GM13976 (cell line): ENCODE measurements at places on chromosomes 3 and 15.

DNA sequence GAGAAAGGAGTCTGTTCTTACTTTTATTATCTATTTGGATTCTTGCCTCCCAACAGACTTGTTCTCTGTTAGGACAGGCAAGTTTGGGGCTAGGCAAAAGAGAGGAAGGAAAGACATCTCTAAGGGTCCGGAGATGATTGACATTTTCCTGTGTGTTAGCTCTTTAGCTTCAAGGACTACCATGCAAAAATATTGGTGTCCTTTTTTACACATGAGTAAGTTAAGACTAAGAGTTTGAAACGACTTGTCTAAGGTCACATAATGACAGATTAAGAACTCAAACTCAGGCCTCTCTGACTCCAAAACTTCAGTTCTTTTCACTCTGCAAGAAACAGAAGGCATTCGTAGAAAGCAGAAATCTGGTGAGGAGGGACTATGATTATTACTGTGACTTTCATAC is 5.9 kb downstream of the LMCD1 start:
- DNase-seq: no peak

DNA sequence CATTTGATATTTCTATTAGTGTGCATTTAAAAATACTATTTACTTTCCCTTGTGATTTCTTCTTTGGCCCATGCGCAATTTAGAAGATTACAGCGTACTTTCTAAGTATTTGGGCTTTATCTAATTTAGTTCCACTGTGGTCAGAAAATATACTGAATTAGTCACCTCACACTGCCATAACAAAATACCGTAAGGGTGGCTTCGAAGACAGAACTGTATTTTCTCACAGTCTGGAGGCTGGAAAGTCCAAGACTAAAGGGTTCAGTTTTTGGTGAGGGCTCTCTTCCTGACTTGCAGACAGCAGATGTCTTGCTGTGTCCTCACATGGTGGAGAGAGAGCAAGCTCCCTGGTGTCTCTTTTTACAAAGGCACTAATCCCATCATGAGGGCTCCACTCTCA is 286.2 kb downstream of the ADAMTSL3 start:
- DNase-seq: no peak

DNA sequence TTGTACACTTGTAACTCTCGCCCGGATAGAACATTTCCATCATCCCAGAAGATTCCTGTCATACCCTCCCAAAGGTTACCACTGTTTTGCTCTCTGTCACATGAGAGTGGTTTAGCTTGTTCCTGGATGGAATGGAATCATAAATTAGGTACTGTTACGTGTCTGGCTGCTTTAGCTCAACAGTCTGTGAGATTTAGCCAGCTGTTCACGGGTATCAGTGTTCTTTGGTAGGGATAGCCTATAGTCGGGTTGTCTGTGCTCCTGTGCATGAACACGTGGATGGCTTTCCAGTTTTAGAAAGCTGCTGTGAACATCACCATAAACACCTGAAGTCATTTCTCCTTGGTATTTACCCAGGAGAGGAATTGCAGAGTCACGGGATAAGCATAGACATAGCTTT is 58.2 kb upstream of the NR2C2 start:
- no peak for DNase-seq

DNA sequence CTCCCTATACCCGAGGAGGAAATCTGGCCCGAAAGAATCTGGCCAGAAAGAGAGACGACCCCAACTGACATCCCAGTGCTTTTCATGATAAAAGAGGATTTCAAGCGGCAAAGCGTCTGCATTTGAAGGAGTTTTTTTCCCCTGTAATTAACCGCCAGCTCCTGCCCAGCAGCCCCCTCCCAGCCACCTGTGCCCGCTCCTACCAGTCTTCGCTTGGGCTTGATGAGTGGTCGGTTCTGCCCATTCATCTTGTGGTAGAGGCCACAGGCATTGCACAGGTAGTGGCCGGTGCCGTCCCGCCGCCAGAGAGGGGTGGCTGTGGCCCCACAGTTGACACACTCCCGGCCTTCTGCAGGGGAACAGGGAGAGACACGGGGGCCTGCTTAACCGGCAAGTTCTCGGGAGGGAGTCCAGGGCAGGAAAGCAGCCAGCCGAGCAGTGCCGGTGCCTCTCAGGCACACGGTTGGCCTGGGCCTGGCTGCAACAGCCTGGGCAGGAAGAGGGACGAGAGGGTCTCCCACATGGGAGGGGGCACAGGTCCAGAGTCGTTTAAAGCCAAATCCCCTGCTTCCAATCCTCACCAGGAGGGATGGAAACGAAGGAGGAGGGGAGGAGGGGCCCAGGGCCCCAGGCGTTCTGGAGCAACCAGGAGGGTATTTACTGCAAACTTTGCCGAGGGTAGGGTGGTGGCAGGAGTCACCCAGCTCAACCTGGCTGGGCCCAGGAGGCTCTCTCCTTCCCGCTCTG is 9.2 kb downstream of the GATA2 start:
- no peak for DNase-seq

GRCh38 chr3:195847055-195847950 is 35.6 kb upstream of the MUC4 start:
- no peak for DNase-seq

DNA sequence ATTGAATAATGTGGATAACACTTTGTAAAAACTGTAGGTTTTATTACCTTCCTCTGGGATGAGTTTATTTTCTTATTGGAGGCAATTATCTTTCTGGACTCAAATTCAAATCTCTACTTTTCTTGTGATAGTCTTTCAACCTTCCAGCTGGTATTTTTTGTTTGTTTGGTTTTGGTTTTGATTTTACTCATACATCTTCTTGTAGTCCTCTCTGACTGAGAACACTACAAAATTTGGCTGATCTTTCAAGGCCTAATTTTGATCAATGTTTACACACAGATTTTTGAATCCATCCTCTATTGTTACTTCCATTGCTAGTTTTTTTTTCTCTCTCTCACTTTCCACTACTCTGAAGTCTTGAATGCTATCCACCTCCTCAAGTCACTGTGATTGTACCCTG is 303.8 kb upstream of the NECTIN3 start:
- peak; percentile 10 for DNase-seq

- no peak for DNase-seq
These were observed 100.7 kb downstream of the MYRIP start for GRCh38 chr3:39910135-39910534.

DNA sequence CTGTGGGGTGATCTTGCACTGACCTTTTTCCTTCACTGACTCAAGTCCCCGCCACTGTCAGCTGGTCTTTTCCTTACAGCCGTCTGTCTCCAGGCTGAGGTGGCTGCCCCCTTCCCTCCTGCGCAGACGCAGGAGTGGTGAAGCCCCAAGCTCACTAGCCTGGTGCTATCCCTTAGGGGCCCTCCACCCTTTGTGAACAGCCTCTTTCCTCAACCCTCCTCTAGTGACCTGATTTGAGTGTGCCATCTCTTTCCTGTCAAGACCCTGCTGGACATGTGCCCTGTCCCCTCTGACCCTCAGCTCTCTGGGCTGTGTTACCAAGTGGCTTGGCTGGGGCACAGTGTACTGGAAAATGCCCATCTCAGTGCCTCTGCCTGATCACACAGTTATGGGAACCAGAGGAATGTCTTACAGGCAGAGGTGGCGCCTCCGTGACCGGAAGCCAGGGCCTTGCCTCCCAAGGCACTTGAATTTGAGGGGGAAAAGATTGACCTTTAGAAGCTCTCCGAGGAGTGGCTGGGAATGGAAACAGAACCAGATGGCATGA is 8.7 kb downstream of the KBTBD13 start:
- no peak for DNase-seq

DNA sequence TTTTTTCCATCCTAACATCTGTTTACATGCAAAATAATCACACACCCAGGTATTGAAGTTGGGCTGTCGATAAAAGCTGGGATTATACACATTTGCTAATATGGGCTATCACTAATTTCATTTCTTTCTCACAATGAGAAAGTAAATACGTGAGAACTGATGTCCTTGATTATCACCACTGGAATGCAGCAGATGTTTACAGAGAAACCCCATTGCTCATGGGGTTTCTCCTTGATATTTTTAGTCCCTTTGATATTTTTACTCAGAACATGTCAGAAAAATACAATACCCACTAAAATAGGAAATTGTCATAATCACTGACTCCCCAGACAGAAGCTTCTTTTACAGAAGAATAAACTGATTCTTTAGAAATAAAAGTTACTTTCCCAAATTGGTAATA is 535.1 kb upstream of the CCDC54 start:
- no peak for DNase-seq

DNA sequence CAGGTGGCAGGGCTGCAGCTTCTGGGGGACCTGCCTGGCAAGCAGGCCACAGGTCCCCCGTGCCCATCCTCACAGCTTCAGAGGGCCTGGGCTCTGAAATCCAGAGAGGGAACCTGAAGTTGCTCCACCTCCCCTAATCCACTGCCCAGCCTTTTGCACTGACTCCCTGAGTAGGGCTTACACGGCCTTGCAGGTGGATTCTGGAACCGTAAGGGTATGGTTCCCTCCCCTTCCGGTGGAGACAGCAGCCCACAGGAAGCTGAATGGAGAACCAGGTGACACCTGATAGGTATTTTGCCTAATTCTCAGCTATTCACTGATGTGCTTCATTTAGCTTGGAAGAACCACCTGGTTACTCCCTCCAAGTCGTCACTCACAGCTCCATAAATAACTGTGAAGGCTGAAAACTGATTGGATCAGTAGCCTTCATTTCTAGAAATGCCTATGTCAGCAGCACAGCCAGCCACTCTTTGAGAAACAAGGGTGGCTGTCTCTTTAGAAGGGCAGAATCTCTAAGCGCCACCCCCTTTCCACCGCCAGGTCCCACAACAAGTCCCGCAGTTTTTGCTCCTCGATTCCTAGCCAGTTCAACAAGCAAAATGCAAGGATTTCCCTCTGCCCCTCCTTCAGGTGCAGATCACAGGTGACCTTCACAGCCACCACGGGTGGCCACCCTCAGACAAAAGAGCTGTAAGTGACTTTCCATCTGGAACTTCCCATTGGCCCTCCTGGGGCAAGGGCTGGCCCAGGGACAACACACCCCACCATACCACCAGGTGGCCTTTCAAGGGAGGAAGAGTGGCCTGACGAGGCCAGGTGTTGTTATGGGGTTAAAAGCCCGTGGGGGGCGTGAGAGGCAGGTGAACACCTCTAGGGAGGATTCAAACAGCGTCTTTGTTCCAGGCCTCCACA is 112.9 kb downstream of the SEC22A start:
- no peak for DNase-seq
